Fibroblast of mammary gland (primary cell): ENCODE measurements at places on chromosomes 4 and X.

DNA sequence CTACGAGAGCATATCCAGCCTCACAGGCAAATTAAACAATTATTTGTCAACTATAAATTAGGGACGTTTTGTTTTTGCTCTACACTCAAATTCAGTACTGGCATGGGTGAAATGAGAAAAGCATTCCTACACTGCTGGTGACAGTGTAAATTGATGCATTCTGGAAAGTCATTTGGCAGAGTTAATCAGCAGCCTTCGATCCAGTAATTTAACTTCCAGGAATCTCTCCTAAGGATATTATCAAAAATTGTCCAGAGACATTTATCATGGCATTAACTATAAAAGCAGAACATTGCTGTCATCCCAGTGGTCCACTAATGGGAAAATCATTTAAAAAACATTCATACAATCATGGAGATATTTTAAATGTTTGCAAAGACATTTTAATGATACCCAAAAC lies 67.5 kb upstream of the MMAA start:
- no peak for DNase-seq

- DNase-seq, result peak; percentile 78
Observed at GRCh38 chrX:11381464-11381863, 88.3 kb downstream of the AMELX start.

- no peak for DNase-seq
Observed at GRCh38 chr4:175435381-175435783, 376.7 kb downstream of the GPM6A start.

DNA sequence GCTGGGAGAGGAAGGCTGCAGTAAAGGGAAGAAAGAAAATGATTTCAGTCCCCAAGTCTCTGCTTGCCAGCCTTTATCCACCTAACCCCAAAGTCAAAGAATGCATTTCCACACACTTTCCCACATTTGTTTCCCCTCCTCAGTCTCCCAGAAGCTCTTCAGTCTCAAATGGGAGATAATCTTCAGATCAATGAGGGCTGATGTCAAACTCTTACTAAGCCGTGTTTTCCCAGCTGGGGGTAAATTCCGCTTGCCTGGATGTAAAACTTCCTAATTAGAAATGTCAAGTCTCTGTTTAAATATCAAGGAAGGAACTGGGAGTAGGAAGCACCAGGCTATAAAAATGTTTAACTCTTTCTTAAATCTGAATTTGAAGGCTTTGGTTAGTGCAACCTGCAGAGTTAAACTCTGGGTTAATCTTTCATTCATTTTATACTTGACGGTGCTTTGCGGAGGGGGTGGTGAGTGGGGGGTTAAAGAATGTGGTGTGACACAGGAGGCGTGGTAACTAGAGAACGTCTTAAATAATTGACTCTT lies 601.4 kb upstream of the ACTRT1 start:
- no peak for DNase-seq

DNA sequence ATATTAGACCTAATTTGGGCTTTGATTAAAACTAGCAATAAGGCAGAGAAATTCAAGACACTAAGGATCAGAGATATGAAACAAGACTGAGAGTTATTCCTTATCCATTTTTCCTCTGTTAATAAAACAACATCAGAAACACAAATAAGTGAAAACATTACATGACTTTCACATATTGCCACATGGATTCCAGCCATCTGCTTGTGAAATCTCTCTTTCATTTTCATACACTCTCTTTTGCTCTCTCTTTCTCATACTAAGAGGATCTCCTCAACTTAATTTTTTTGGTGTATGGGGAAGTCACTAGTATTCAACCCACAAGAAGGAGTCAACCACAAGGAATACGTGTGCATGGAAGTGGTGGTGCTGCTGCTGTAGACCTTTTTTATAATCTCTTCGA lies 183.0 kb downstream of the LDB2 start:
- DNase-seq, result peak; percentile 9

GRCh38 chr4:180598281-180598680 lies 1644.9 kb upstream of the TENM3 start:
- no peak for DNase-seq

DNA sequence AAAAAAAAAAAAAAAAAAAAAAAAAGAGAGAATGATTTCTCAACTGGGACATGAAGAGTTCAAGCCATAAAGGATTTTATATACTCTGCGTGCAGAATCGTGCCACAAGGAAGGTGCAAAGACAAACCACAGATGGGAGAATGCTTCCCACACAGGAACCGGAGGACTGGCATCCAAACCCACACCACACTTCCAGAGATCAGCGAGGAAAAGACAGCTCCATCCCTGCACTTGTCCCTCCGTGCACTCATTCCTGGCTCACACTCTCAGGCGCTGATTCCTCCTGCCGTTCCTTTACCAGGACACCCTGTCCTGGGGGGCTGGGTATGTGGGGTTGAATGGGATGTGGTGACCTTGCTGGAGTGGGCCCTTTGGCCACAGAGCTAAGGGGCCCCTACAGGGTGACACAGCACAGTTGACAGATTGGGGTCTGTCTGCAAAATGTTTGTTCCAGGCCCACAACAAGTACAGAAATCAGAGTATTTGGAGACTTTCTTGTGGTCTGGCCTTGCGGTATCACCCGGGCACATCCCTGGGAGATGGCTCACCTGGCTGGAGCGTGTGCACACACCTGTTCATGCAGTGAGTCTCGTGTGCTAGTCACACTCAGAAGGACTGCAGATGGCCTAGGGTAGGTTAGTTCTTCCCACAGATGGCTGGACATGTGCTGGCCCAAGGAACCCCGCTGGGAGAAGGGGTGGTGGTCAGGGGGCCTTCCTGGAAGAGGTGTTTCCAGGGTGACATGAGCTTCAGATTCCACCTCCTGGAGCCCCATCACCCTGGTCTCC lies 55.4 kb upstream of the GPR78 start:
- DNase-seq, result no peak

DNA sequence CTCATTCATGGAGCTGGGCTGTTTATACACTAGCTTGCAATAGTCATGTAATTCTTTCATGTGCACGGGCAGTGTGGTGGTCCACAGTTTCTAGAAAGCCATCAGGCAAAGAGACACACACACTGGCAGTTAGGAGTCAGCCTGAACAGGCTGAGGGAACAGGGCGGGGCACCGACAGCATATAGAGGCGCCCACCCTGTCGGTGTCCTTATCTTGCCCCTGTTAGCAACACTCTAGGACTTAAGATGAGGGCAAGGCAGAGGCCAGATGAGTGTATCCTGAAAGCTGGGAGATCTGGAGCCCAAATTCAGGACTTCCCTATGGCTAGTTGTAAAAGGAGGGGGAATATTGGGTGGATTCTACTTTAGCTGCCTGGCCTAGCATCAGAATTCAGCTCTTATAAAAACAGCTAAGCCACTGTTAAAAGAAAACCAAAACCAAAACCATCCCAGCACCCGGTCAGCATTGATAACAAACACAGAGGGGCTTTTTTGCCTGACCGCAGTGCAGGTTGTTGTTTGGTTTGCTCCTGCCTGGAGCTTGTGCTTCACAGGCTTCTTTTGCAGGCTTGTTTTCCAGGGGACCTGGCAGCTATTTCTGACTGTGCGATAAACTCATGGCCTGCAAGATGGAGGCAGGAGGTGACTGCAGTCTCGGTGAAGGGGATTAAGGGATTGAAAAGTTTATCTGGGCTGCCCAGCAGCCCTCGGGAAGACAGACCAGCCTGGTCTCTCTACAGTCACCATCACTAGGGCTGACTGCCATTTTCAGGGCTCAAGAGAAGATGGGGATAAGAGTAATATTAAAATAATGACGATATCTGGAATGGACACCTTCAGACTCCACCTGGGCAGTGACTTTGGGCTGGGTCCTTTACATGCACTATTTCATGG lies 638.9 kb downstream of the MID1IP1 start:
- DNase-seq, result no peak

DNA sequence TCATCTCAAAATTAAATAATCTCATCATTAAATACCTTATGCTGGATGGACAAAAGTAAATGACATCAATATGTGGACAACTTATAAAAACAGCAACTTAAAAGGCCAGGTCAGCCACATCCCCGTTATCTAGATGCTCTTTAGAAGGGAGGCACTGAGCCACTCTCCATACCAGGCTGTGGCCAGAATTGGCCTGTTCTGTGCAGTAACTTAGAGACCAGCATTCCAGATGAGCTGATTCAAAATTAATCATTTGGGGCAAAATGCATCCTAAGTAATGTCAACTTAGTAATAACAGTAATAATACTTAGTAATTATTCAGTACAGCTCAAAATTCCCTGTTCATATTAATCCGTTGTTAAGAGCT lies 373.6 kb downstream of the FBXW7 start:
- DNase-seq, result no peak

- no peak for DNase-seq
Observed at GRCh38 chr4:22901631-22902030, 208.9 kb downstream of the GBA3 start.

GRCh38 chrX:43753637-43754036 lies 97.5 kb downstream of the MAOA start:
- peak; percentile 29 for DNase-seq

- peak; percentile 84 for DNase-seq
Observed at GRCh38 chr4:81165861-81166430, 49.1 kb downstream of the PRKG2 start.

GRCh38 chr4:114310296-114310925 lies 288.2 kb upstream of the UGT8 start:
- DNase-seq, result no peak

- no peak for DNase-seq
Observed at GRCh38 chrX:3669841-3670475, 43.5 kb downstream of the PRKX start.

GRCh38 chr4:99352602-99353537 lies at the start of gene ADH1C:
TSS of gene ADH1C (minus strand) at chr4:99352746. CDS start at chr4:99352675, 71 bp downstream.
- DNase-seq, result peak; percentile 46

GRCh38 chr4:165767671-165768070 lies 105.4 kb upstream of the TLL1 start:
- no peak for DNase-seq

GRCh38 chrX:110287605-110288004 lies 30.3 kb downstream of the AMMECR1 start:
- DNase-seq, result peak; percentile 72

GRCh38 chr4:127479031-127479622 lies 153.6 kb upstream of the INTU start:
- peak; percentile 59 for DNase-seq

GRCh38 chr4:134001057-134001456 lies 200.5 kb downstream of the PABPC4L start:
- no peak for DNase-seq

DNA sequence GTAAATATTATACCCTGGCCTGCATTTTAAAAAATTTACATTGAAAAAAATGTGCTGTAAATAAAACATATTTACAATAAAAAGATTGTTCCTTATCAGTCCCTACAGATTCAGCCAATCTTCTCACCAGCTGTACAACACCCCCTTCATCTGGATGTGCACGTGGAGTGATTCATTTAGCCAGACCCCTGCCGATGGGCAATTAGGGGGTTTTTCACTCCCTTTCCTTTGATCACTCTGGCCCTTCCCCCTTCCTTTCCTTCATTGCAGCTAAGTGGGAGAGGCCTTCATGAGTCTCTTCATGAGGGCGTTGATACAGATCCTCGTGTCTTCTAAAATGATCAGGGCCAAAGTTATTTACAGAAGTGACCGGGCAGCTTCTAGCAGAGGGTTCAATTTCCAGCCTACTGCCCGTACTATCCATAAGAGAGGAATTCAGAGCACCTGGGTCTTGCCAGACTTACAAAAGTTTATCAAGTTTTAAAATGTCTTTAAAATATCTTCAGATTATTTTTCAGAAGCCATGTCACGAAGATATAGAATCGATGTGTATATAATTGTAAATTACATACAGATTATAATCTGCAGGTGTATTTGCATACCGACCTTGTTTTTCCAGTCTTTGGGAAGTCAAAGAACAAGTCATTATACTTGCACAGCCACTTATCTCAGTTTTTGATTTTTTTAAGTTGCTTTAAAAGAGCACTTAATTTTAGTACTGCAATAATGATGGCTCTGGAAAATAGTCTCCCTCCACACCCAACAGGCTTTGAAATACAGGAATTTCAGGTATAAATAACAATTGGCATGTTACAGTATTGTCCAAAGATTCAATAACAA lies 21.4 kb upstream of the RASL11B start:
- no peak for DNase-seq

DNA sequence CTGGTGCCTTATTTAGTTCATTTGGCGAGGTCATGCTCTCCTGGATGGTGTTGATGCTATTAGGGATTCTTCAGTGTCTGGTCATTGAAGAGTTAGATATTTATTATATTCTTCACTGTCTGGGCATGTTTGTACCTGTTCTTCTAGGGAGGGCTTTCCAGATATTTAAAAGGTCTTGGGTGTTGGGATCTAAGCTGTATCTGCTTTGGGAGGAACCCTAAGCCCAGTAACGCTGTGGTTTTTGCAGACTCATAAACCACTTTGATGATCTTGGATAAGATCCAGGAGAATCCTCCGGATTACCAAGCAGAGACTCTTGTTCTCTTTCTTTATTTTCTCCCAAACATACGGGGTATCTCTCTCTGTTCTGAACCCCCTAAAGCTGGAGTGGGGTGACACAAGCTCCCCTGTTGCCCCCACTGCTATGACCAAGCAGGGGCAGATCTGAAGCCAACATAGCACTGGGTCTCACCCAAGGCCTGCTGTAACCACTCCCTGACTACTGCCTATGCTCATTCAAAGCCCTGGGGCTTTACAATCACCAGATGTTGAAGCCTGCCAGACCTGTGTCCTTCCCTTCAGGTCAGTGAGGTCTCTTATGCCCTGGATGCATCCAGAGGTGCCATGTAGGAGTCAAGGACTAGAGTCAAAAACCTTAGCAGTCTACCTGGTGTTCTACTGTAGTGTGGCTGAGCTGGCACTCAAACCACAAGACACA lies 187.6 kb downstream of the GUCY2F start:
- peak; percentile 30 for DNase-seq

GRCh38 chr4:89868999-89869589 lies 25.6 kb upstream of the MMRN1 start:
- DNase-seq, result peak; percentile 13

DNA sequence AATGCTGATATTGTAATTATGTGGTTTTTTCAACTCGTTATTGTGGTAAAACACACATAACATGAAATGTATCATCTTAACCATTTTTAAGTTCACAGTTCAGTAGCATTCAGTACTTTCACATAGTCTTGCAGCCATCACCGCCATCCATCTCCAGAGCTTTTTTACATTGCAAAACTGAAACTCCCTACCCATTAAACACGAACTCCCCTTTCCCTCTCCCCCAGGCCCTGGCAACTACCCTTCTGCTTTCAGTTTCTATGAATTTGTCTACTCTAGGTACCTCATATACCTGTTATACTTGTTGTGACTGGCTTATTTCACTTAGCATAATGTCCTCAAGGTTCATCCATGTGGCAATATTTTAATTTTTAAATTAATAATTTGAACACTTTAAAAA lies 380.6 kb downstream of the MAPK10 start:
- no peak for DNase-seq

DNA sequence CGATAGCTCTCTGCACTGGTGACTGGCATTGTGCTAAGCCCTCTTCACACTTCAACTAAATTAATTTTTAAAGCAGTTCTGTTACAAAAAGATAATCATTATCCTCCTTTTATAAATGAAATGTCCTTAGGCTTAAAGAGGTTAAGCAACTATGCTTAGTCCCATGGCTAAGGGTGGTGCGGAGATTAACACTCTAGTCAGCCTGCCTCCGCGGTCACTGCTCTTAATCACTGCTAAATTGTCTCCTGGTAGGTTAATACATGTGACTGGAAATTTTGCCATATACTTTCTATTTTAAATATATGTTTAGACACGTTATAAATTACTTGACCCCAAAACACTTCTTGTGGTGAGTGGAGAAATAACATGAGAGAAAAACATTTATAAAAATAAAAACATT lies 473.7 kb downstream of the CENPC start:
- no peak for DNase-seq

- no peak for DNase-seq
Observed at GRCh38 chr4:23001478-23001877, 308.7 kb downstream of the GBA3 start.

- peak; percentile 36 for DNase-seq
Observed at GRCh38 chrX:67545893-67546495, 2.2 kb downstream of the AR start.
